ENCODE measurements at places on chromosomes 16 and 17.
A peak's percentile ranks its signal among the peaks of the same experiment; 100 is the strongest.

DNA sequence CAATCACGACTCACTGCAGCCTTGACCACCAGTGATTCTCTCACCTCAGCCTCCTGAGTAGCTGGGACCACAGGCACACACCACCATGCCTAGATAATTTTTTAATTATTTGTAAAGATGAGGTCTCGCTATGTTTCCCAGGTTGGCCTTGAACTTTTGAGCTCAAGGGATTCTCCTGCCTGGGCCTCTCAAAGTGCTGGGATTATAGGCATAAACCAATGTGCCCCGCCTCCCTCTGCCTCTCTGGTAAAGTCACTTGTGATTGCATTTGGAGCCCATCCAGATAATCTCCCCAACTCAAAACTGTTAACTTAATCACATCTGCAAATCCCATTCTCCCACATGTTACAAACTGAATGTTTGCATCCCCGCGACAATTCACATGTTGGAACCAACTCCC is 11.8 kb upstream of the PECAM1 start:
- DNase-seq, result no peak

DNA sequence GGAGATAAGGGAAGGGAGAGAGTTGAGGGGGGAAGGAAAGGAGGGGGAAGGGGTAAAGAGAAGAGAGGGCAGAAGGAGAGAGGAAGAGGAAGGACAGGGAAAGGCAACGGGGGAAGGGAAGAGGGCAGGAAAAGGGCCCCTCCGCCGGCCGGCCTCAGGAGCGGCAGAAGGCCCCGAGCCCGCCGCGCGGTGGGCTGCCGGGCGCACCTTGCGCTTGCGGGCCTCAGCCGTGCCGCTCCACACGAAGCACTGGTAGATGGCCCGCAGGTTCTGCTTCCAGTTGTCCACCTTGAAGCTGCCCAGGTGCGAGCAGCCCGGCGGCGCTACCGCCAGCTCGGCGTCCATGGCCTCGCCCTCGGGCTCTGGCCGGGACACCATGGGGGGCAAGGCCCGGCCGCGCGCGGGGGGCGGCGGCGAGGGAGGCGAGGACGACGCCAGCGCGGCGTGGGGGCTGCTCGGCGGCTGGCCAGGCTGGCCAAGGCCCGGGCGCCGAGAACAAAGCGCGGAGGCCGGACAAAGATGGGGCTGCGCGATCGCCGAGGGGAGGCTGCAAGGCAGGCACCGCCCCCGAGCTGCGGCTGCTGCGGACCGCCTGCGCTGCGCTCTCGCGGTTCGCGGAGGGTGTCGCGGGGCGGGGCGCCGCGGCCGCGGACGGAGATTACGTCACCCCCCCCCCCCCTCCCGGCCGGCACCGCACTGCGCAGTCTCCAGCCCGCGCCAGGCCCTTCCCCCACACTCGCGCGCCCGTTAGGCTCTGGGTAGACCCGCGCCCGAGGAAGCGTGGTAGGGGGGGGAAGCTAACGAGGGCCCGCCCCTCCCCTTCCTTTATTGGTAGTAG is at the start of gene USP22:
Gene USP22 (minus strand): TSS at position 554 of the 838 bp plus-strand sequence. CDS start 176 bp downstream, at position 378.
- peak; percentile 58 for DNase-seq

- DNase-seq, result peak; percentile 79
Observed at GRCh38 chr17:40191237-40192208, 14.3 kb downstream of the RAPGEFL1 start.

DNA sequence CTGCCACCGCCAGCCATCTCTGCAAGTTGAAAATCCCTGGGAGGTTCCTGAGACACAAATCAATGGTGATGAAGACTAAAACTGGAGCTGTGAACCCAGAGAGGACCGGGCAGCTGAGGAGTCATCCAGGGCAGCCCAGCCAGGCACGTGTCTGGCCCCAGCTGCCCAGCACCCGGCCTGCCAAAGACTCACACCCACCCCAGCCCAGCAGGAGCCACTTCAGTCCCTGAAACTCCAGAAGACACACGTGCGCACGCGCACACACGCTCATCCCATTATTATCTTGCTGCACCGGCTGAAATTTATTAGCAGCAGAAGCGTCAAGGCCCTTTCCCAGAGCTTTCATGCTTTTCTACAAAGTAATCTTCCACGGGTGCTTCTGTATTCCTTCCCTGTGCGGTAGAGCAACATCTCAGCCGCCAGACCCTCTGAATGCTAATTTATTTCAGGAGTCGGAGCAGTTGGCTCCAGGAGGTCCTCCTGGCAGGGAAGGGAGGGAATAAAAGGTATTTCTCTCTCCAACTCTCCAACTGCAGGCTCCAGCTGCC is 59.8 kb upstream of the RBFOX3 start:
- no peak for DNase-seq

- no peak for DNase-seq
Observed at GRCh38 chr16:4426021-4426684, 485 bp downstream of the DNAJA3 start.

GRCh38 chr17:2027528-2028233 is 2.3 kb upstream of the DPH1 start:
- no peak for DNase-seq

DNA sequence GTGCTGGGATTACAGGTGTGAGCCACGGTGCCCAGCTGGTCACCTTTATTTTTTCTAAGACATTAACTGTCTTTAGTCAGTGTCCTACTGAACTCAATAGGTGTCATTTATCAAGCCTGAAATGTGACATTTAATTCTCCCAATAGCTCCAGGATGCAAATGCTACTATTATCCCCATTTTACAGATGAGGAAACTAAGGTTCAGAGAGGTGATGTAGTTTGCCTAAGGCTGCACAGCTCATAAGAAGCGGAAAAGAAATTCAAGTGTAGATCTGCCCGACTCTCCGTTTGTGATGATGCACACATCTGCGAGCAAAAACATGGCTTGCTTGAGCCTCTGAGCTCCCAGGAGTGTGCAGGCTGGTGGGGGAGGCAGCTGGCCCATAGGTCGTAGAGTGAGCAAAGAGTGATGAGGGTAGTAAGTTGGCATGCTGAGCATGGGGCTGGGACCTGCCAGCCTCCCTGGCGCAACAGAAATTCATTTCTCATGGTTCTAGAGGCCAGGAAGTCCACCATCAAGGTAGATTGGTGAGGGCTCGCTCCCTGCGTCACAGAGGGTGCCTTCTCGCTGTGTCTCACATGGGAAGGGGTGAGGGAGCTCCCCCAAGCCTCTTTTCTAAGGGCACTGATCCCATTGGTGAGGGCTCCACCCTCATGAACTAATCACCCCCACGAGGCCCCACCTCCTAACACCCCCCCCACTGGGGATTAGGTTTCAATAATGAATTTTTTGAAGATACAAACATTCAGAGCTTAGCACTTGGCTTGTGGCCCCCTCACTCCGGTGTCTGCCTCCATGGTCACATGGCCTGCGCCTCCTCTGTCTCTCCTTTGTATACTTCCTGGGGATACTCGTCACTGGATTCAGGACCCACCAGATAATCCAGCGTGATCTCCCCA is 141.5 kb upstream of the PLCG2 start:
- DNase-seq, result no peak

DNA sequence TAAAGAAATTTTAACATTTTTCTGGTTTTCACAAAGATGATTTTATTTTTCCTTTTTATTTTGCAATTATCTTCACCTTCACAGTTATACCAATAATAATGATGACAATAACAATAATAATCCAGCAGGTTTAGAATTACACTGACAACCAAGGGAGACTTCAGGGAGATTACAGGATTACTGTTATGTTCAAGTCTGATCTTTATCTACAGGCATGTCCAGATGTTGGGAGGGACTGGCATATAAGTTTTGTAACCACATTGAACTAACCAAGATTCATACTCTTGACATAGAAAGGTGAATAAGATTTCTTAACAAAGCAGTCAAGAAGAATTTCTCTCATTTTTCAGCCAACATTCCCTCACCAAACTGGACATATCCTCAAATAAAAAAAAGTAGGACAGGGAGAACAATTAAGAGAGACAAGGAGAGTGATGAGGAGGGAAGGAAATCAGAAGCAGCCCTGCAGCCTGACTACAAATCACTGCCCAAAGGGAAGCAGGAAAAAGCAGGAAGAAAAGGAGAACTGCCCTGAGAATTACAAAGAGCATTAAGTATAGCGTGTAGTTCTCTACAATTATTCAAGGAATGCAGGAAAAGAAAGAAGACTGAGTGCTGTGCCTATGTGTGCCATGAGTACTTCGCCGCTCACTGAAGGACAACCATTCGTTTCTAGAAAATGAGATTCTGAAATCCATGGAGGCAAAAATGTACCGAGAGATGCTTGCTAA is 155.7 kb upstream of the C17orf78 start:
- no peak for DNase-seq

DNA sequence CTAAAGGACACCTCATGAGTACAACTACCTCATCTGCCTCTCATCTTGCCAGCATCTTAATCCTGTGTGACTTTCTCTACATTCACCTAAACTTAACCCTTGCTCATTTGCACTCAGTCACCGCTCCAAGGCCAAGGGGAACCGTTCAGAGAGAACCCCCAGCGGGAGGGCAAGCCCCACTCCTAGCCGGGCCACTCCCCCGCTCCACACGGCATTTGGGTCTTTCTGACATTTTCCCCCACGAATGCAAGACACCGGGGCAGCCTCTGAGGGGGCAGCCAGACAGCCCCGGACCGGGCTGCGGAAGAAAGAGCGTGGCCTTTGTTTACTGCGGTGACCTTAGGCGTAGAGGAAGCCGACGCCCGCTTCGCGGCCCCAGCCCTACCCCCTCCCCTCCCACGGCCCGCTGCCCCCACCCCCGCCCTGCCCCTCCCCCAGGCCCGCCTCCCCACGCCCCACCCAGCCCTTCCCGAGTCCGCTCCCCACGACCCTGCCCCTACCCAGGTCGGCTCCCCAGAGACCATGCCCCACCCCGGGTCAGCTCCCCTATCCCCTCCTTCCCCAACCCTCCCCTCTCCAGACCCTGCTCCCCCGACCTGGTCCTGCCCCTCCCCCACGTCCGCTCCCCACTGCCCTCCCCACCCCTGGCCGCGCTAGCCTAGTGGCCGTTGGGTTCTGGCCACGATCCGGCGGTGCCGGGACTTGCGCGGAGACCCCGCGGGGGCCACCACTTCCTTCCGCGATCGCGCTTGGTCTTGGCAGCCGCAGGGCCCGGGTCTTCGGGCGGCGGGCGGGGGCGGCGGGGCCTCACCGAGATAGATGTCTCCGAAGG is 789 bp downstream of the CSNK1D start:
- DNase-seq, result peak; percentile 68

GRCh38 chr16:78177987-78178386 is 78.5 kb downstream of the WWOX start:
- DNase-seq, result no peak

Measured in activated naive CD4-positive, alpha-beta T cell treated with anti-CD3 and anti-CD28 coated beads, Interleukin-2, amount 10 ng/mL, durations not matched to agents 7 days and 5 days (primary cell).